Right ventricle myocardium superior (tissue), 1 donor: ENCODE measurements at places on chromosomes 7 and 10.

- no peak for DNase-seq
These were observed 6.4 kb downstream of the CDCA7L start for GRCh38 chr7:21939136-21939857.

GRCh38 chr7:71615017-71615416 lies 483.1 kb downstream of the GALNT17 start:
- DNase-seq = peak; percentile 48

DNA sequence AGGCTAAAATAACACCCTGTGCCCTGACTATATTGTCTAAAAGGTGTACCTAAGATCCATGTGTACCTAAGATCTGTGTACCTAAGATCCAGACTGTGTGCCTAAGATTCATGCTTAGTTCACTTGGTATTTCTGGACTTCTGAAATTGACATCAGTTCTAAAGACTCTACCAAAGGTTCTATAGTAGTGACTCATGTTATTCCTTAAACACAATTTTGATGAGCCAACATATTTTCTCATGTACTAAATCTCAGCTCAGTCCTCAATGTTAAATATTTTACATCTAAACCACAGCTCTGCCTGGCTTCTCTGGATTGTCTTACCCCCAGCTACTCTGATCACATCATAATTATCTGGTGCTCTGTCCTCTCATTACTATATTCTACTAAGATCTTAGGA lies 802.3 kb upstream of the SORCS1 start:
- no peak for DNase-seq

GRCh38 chr10:86310291-86310690 lies 56.3 kb downstream of the GRID1 start:
- no peak for DNase-seq

DNA sequence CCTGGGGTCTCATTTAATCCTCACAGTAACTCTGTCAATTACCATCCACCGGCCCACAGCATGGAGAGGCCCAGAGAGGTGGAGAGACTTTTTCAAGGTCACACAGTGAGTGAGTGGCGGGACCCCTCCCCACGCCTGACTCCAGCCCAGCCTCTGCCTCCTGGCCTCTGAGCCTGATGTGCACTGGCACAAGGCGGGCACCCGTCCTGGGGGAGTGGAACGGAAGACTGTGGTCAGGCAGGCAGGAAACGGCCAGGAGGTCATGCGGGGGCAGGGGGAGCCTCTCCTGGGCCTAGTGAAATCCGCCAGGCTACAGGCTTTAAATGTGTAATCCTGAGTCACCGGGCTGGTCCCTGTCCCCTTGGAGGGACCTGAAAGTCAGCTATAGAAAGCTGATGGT lies 32.2 kb downstream of the ZCCHC24 start:
- peak; percentile 68 for DNase-seq

DNA sequence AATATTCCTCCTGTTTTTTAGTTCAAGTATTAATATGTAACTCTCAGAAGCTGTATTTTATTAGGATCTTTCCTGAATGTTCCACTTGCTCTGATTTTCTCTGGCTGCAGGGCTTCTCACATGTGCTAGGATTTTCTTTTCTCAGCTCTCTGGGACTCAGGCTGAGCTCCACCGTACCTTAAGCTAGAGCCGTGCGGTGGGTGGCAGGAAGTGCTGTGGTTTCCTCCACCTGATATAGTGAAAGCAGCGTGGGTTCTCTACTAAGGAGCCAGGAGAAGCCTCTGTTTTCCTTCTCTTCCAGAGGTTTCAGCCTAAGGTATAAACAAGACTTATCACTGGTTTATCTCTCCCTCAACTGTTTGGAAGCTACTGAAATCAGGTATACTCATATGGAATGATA lies 433.6 kb downstream of the NRG3 start:
- DNase-seq = no peak

GRCh38 chr7:101058355-101058754 lies 26.9 kb upstream of the TRIM56 start:
- peak; percentile 76 for DNase-seq

- no peak for DNase-seq
These were observed 95.7 kb downstream of the CABCOCO1 start for GRCh38 chr10:61758433-61758832.

GRCh38 chr7:140053812-140054539 lies 8.8 kb downstream of the PARP12 start:
- DNase-seq = no peak

DNA sequence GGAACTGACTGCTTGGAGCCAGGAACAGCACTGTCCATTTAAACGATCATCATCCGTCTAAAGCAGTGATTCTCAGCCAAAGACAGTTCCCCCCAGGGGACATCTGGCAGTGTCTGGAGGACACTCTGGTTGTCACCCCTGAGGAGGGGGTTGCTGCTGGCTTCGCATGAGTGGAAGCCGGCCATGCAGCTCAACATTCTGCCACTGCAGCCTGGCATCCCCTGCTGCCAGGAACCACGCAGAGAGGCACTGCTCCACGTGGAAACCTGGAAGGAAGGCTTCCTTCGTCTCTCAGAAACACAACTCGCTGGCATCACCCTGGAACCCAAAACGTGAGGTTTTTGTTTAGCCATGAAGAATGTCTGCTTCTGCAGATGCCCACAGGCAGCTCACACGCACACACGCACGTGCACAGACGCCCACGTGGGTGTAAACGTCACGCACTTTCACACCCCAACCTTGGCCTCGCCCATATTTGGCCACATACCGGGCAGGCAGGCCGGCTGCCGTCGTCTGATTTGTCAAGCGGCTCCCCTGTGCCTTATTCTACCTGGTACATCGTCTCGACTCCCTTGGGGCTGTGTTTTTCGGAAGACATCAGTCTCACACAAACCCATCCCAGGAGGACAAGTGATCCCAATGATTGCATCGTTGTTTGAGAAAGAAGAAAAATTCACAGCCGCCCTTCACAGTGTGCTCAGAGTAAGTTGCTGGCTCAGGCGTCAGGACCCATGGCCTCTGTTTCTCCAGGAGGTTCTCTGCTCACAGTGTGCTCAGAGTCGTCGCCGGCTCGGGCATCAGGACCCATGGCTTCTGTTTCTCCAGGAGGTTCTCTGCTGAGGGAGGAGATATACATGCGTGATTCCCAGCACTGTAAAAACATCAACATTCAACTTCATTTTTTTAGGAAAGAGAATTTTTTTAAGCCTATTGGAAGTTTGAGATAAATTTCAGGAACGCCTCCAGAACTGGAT lies 127.2 kb upstream of the PPP2R2D start:
- DNase-seq = no peak

DNA sequence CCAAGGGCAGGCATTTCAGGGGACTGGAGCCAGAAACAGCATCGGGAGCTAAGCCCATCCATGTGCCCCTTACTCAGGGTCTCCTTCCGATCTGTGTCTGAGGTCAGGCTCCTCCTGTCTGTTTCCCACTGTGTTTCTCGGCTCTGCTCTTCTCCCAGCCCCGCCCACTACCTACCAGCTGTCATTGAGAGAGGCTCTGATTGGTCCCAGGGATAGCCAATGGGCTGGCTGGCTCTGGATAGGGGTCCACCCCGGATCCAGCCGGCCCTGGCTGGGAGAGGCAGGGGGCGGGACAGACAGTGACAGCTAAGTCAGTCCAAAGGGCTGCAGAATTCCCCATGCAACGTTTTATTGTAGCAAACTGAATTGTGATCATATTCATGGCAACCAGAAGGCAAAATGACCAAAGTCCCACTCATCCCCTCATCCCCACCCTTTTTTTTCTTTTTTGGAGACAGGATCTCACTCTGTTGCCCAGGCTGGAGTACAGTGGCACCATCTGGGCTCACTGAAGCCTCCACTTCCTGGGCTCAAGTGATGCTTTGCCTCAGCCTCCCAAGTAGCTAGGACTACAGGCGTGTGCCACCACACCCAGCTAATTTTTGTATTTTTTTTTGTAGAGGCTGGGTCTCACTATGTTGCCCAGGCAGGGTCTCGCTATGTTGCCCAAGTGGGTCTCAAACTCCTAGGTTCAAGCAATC lies 76.3 kb downstream of the CLIP2 start:
- DNase-seq = peak; percentile 68

- DNase-seq = no peak
These were observed 22.8 kb downstream of the GNA12 start for GRCh38 chr7:2821161-2821841.

DNA sequence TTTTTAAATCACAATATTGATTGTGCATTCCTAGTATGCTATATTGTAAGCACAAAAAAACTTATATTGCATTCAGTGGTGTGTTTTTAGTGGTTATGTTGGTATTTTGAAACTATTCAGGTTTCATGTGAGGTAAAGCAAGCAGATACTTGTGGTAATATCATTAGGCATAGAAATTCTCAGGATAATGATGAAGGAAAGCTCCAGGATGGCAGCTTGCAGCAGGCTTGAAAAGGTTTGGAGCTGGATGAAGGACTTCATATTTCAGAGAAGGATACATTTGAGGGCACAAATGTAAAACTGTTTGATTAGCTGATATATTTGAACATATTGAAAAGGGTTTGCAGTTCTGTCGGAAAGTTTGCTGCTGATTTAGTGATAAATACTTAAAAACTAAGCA lies 17.5 kb downstream of the TRIM24 start:
- no peak for DNase-seq

GRCh38 chr7:157010588-157011332 lies at the start of gene MNX1:
MNX1 (minus strand) TSS chr7:157010663; CDS start chr7:157010350, 313 bp downstream.
- DNase-seq = peak; percentile 64

GRCh38 chr7:5831196-5831595 lies 49.4 kb upstream of the OCM start:
- DNase-seq = no peak

DNA sequence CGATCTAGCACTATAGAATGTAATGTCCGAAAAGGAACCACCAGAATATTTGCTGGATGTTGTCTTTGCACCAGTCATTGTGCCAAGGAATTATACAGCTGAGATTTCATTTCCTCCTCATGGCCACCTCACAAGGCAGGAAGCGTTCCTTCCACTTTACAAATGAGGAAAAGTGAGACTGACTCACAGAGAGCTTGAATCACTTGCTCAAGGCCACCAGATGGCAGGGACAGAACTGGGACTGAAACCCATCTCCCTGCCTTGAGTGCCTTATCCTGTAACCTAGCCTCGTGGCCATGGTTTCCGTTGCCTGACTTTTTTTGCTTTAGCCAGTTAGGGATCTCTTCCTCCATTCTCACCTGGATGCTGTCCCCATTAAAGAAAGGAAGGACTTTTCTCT lies 44.7 kb upstream of the PDZD8 start:
- DNase-seq = no peak

DNA sequence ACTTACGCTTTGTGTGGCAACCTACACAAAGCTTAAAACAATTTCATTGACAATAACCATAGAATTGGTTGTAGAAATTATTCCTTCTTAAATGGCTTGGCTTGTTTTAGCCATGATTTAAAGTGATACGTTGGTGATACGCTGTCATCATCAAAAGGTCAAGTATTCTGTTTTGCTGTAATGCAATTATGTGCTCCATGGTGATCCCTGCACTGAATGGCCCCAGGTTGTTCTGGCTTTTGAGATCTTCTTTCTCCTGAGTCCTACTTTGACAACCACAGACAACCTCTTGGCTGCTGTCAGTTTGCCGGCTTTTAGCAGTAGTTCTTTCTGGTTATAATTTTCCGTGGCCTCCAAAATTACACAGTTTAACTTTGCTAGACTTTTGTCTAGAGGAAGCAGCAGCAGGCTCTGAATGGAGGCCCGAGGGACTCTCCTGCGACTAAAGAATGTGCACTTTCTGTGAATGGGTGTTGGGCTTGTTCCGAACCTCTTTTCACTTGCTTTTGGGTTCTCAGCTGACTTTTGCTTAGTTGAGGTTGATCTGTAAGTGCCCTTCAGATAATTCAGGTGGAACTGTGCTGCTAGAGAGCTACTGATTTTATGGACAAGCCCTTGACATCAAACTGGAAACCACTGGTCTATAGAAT lies 104.7 kb downstream of the TMEM178B start:
- DNase-seq = no peak

DNA sequence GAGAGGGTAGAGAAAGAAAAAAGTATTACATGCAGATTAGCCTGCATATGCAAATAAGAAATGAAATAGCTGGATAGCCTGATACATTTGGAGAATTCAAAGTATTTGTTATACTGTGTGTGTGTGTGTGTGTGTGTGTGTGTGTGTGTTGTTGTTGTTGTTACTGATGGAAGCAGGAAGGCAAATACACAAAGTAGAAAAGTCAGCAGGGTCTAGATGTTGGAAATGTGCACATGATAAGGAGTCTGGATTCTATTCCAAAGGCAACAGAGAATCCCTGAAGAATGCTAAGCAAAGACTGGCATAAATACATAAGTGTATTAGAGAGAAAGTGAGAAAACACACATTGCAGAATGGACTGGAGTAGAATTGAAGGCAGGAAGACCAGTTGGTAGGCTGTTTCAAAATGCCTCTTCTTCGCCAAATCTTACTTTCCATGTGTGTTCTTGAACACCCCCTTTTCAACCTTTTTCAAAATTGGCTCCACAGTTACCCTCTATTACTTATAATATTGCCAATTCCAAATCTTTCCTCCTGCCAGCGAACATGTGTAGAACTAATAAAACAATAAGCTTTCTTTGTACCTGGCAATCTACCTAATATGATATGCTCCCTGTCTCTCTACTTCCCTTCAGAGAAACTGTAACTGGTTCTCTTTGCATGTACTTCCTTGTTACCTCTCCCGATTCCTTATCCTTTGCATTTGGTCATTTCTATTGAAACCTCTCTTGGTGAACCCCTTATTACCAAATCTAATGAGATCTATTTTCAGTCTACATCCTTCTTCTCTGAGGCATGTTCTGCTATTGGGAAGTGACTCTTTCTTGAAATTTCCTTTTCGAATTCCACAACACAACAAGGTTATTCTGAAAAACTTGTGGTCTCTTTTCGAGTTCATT lies 6.2 kb downstream of the CPED1 start:
- DNase-seq = no peak

DNA sequence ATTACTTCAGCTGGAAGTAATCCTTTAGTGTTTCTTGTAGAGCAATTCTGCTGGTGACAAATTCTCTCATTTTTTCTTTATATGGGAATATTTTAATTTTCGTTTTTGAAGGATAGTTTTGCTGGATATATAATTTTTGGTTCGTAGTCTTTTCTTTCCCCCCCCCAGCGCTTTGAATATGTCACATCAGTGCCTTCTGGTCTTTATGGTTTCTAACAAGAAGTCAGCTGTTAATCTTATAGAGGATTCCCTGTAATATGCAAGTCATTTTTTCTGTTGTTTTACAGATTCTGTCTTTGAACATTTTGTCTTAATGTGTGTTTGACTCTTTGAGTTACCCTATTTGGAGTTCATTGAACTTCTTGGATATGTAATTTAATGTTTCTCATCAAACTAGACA lies 96.3 kb downstream of the SDK1 start:
- DNase-seq = no peak

GRCh38 chr7:157983502-157984422 lies 603.9 kb downstream of the PTPRN2 start:
- DNase-seq = no peak

DNA sequence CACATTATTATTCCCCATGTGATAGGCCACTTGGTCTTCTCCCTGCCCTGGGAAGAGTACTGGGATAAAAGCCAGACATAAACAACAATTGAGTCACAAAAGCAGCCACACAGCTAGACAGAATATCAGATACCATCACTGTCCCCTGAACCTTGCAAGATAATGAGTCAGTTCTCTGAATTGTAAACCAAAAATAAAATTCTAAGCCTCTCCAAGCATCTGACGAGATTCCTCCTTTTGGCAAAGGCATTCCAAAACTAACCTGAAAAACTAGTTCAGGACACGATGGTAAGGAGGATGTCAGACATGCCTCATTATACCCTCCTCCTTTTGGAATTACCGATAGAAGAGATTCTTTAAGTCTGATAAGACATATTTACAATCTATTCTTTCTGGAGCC lies 450.7 kb downstream of the HTR7 start:
- no peak for DNase-seq

GRCh38 chr10:15545884-15546283 lies 173.8 kb downstream of the ITGA8 start:
- no peak for DNase-seq
